ENCODE measurements at places on chromosomes 3 and 15.

GRCh38 chr3:123129092-123129491 is 62.3 kb downstream of the PDIA5 start:
- DNase-seq = no peak

GRCh38 chr3:189572249-189572648 is 58.9 kb upstream of the TP63 start:
- no peak for DNase-seq

DNA sequence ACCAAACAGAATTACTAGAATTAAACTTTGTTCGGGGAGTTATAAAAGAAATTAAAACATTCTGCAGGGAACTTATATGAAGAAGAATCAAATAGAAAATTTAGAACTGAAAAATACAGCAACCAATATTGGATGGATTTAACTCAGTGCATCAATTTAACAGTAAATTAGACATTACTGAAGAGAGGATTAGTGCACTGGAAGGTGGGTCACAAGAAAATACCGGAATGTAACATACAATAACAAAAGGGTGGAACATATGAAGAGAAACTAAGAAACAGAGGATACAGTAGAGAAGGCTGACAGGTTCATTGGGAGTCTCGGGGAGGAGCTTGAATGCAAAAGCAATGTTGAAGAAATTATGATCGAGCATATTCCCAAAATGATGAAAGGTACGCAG is 56.3 kb downstream of the CDIN1 start:
- DNase-seq = no peak

DNA sequence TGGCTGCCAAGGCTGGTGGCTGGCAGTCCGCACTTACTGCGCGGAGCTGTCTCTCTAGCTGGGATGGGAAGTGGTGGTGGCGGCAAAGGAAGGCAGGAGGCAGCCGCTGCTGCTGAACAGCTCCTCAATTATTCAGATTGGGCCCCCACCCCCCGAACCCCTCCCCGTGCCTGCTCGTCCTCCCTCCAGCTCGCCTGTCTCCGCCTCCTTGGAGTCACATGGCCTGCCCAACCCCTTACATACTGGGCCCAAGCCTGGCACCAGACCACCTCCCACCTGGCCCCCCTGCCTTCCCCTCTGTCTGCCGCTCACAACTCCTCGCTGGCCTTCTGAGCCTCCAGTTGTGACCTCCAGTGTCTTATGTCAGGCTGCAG is at the start of gene SLC7A14:
Gene SLC7A14, minus strand, starts transcription at position 139 of the 374 bp plus-strand sequence. CDS start 59,139 bp downstream, outside the sequence.
- DNase-seq = no peak

DNA sequence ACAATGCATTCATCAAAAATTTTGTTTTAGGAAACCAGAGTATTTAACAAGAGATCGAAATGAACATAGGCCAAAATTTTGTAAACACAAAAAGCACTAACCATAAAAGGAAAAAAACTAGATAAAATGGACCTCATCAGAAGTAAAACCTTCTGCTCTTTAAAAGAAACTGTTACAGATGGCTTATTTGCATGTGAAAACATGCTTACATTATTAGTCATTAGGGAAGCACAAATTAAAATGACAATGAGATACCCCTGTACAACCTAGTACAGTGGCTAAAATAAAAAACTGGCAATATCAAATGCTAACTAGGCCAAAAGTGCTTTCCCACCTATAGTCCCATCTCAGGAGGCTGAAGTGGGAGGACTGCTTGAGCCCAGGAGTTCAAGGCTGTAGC is 19.3 kb downstream of the UBR1 start:
- DNase-seq = no peak
